SK-MEL-5 (cell line): ENCODE measurements at places on chromosomes 2 and 18.

- DNase-seq, result no peak
Measured at GRCh38 chr18:13660510-13660909, 65.8 kb downstream of the FAM210A start.

DNA sequence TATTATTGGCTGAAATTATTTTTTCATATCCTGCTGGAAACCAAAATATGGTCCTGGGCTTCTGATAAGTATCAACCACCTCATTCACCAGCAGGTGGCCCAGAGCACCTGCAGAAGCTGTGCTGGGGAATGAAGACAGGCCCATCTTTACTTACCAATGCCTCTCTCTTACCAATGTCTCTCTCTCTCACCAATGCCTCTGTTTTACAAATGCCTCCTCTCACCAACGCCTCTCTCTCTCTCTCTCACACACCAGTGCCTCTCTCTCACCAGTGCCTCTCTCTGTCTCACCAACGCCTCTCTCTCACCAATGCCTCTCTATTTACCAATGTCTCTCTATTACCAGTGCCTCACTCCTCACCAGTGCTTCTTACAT lies 2.3 kb upstream of the MAL start:
- peak; percentile 23 for DNase-seq

DNA sequence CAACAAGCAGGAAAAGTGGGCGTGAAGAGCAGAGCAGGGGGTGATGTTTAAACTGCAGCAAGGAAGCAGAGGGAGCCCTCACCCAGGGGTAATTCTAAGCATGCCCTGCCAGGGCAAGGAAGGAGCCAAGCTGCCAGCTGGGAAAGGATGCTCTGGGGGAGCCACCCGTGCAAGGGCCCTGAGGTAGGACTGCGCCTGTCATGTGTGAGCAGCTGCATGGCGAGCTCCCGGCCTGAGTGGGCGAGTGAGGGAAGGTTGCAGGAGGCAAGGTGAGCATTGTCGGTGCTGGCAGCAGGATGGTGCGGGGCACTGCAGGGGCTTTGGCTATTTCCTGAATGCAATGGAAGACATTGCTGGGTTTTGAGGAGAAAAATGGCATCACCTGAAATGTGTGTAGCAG lies 107.2 kb downstream of the COPS8 start:
- no peak for DNase-seq

GRCh38 chr2:42324949-42325348 lies 36.1 kb downstream of the COX7A2L start:
- DNase-seq, result no peak

DNA sequence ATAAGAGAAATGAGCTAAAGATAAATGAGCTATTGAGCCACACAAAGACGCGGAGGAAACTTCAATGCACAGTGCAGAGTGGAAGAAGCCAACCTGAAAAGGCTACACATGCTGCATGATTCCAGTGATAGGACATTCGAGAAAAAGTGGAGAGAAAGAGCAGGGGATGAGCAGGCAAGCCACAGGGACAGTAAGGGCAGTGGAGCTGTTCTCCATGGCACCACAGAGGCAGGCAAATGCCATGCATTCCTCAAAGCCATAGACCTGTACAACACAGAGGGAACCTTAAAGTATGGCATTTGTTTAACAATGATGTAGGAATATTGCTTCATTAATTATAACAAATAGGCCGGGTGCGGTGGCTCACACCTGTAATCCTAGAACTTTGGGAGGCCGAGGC lies 36.5 kb upstream of the ZNF236 start:
- no peak for DNase-seq

DNA sequence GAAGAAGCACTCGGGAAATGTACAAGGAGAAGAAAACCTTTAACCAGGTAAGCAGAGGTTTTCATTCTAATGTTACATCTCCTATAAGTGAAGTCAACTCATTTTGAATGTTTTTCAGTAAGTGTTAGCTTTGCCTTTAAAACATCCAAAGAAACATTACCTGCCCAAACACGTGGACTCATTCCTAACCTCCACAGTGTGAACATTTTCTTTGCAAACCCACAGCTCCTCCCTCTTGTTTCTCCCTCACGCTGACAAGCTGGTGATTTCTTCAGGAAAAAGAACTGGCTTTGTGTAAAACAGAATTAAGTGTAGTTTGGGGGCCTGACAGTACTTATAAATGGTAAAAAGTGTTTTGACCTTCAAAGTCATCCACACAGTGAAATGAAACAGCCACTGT lies 72.5 kb downstream of the MTCL1 start:
- DNase-seq, result no peak

DNA sequence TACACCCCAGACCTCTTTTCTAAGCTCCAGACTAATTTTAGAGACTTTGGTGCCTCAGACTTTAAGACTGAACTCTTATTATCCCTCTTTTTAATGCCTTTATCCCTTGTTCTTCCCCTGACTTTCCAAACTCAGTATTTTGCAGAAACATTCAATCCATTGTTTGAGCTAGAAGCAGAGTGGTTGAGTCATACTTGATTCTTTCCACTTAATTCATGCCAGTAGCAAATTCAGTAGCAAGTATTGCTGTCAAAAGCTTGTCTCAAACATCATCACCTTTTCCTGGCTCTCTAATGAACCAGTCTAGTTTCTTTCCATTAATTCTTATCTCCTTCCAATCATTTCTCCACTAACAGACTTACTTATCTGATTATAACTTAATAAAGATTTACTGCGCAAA lies 699.7 kb upstream of the ZNF804A start:
- no peak for DNase-seq

GRCh38 chr2:151904807-151905206 lies 76.6 kb upstream of the ARL5A start:
- no peak for DNase-seq

GRCh38 chr2:20103530-20103929 lies 52.1 kb upstream of the LAPTM4A start:
- DNase-seq, result peak; percentile 68

- DNase-seq, result no peak
Measured at GRCh38 chr18:74006143-74006542, 141.5 kb downstream of the FBXO15 start.

GRCh38 chr2:81853341-81853740 lies 1548.8 kb upstream of the LRRTM1 start:
- DNase-seq, result no peak

GRCh38 chr2:224155371-224155770 lies 116.3 kb upstream of the SERPINE2 start:
- no peak for DNase-seq

- peak; percentile 37 for DNase-seq
Measured at GRCh38 chr18:42564761-42565160, 550.7 kb downstream of the RIT2 start.

GRCh38 chr18:48979944-48980890 lies 29.5 kb upstream of the SMAD7 start:
- DNase-seq, result no peak

DNA sequence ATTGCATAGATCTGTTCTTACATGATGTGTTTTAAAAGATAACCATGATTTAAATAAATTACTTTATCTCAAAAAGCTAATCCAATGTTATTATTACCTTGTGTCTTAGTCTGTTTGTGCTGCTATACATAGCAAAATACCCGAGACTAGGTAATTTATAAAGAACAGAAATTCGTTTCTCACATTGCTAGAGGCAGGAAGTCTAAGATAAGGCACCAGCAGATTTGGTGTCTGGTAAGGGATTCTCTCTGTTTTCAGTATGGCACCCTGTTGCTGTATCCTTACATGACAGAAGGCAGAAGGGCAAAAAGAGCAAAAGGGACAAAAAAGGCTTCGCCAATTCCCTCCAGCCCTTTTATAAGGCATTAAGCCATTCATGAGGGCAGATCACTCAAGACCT lies 533.9 kb downstream of the PARD3B start:
- no peak for DNase-seq

- no peak for DNase-seq
Measured at GRCh38 chr2:15965564-15966019, 25.2 kb downstream of the MYCN start.

DNA sequence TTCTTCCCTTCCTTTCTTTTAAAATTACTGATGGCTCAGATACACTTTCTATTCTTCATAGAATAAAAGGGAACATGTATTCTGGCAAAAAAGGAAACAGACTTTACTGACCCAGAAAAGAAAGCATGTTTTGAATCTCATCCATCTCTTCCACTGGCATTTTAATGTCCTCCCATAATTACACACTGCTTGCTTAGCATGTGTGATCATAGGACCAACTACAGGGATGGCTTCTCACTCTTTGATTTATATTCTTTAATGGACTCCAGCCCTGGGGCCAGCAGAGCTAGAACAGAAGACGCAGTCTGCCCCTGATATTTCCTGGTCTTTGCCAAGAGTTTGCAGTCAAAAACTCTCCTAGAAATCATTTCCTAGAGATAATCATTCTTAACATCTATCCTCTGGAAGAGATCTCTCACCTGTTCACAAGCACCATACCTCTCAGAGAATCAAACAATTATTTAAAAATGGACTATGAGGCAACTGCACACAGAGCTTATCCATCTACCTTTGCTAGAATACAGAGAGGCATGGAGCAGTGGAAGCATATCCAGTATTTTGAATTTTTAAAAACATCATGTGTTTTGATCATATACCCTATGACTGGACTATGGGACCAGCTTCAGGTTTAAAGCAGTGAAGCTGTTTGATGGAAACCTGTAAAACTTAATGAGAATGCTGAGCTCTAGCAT lies 429.1 kb downstream of the NRXN1 start:
- DNase-seq, result no peak

DNA sequence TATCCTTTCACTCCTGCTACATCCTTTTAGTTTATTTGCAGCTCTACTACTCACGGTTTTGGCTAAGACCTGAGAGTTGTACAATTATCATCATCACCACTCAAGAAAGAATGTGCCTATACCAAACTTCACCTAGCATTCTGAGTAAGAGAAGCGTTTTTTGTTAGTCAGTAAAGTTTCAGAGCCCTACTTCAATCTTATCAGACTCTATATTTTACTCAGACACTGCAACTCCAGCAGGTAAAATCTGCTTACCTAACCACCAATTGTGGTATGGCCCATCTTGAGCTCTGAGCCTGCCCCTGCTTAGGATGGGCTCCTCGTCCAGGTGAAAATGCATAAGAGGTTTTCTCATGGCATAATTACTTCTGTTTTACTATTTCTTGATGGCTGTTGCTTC lies 37.1 kb downstream of the ICOS start:
- DNase-seq, result no peak

DNA sequence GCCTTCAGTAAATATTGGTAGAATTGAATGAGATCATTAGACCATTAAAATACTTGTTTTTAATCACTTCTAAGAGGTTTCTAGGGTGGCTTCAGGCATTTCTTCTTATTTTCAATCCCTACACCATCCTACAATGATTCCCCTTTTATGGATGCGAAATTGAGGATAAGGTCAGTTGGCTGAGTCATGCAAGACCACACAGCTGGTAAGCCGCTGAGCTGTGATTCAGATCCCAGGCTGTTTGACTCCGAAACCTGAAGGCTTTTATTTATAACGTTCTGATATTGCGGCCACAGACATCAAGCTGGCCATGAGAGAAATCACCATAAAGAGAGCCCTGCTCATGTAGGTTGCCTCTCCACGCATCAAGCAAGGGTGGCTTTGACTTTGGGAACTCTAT lies 133.4 kb downstream of the VAPA start:
- DNase-seq, result peak; percentile 7

DNA sequence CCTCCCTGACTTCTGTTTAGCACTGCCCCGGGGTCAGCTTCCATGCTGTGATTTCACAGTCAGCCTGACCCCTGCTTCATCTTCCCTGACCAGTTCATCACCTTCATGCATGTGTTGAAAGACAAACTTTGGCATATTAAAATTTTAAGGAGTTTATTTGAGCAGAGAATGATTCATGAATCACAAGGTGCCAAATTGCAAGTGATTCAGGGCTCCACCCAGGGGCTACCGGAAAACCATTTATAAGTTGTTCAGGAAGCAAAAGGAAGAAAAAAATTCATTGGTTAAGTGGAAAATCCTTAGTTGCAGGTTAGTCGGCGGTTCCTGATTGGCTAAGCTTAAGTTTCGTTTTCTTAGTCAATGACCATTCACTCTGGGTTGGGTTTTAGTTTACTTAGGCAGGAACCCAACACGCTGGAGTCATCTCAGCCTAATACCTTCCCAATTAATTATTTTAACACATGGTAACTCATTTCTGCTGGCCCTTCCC lies 10.6 kb downstream of the IL1F10 start:
- no peak for DNase-seq

DNA sequence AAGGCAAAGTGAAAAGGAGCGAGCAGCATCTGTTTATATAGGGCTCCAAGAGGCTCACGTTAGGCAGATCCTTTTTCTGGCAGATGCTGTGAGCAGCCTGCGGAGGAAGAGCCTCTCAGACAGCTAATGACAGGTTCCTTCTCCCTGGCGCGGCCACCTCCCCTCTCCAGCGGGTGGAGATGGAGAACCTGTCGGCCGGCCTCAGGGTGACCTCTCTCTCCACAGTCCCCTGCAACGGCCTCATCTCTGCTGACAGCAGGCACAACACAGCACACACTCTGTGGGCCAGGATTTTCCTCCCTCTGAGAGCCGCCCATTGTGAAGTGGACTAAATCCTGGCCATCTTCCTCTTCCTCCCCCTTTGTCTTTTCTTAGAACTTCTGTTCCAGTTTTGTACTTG lies 119.8 kb downstream of the PRKCE start:
- DNase-seq, result no peak

DNA sequence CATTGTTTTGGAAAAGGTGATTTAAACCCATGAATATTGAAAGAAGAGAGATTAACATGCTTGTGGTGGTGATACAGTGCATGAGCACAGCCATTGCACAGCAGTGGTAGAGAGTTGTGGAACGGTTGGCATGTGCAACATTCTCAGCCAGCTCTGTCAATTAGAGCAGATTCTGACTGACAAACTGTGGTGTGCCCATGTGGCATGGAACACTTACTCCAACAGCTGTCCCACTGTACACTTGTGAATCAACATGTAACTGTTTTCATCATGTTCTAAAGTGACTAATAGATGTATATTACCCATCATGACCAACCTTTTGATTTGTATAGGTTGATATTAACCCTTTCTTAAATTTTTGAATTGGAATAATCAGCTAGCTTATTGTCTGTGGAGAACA lies 55.6 kb downstream of the PKP4 start:
- no peak for DNase-seq

DNA sequence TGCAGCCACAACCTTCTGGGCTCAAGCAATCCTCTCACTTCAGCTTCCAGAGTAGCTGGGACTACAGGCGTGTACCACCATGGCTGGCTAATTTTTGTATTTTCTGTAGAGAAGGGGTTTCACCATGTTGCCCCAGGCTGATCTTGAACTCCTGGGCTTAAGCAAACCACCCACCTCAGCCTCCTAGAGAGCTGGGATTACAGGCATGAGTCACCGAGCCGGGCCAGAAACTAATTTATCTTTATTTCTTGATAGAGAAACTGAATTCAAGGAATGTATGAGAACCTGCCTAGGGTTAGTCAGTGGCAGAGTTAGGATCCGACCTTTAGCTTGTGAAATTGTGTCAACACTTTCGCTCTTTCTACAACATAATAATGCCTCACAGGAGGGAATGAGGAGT lies 19.3 kb upstream of the ITGAV start:
- no peak for DNase-seq

DNA sequence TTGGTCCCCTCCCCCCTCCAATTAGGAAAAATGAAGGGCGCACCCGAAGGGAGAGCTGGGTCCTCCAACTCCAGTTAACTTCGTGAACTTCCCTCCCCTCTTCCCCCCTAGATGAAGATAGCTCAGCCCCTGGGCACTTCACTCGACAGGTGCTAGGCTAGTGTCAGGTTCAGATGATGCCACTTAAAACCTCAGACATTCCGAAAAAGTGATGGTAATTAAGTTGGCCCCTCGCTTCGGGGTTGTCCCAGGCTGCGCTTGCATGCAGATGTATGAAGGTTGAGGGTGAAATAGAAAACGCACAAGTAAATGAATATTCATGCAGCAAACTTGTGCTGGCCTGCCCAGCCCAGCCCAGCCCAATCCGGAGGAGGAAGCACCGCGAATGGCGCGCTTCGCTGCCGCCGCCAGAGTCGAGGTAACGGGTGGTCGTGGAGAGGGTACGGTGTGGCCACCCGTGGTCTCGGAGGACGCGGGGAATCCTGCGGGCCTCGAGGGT lies 3.0 kb upstream of the GBX2 start:
- no peak for DNase-seq
